ENCODE measurements at places on chromosomes 13 and 19.

- peak; percentile 67 for DNase-seq
These were observed 35.7 kb upstream of the MATK start for GRCh38 chr19:3821857-3822364.

- no peak for DNase-seq
These were observed 127.6 kb upstream of the IRS2 start for GRCh38 chr13:109913936-109914510.

DNA sequence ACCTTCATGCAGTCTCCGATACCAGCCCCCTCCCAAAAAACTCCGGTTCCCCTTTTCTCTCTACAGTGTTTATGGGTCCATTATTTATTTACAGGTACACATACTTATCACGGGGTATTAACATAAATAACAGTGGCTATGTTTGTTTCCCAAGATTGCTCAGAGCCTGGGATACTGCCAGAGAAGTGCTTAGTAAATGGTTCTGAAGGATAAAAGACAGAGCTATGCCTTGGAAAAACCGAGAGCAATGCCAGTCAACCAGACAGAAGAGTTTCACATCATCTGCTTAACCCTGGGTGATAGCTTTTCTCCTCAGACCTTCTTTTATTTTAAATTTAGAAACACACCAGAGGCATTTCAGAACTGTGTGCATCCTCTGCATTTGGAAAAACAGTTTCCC, 61.3 kb downstream of the NUFIP1 start:
- DNase-seq: no peak

GRCh38 chr13:96783511-96783910, 210.8 kb downstream of the OXGR1 start:
- DNase-seq: no peak

- DNase-seq: no peak
These were observed 38.8 kb downstream of the NLRP12 start for GRCh38 chr19:53785196-53785889.
